ENCODE measurements at places on chromosomes 3 and 15.

- DNase-seq = no peak
Observed at GRCh38 chr3:185717121-185717520, 107.7 kb downstream of the IGF2BP2 start.

DNA sequence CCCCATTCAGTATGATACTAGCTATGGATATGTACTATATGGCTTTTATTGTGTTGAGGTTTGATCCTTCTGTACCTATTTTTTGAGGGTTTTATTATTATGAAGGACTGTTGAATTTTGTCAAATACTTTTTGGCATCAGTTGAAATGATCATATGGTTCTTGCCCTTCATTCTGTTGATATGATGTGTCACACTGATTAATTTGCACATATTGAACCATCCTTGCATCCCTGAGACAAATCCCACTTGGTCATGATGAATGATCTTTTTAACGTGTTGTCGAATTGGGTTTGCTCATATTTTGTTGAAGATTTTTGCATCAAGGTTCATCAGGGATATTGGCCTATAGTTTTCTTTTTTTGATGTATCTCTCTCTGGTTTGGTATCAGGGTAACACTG lies 61.0 kb downstream of the RASA2 start:
- no peak for DNase-seq

DNA sequence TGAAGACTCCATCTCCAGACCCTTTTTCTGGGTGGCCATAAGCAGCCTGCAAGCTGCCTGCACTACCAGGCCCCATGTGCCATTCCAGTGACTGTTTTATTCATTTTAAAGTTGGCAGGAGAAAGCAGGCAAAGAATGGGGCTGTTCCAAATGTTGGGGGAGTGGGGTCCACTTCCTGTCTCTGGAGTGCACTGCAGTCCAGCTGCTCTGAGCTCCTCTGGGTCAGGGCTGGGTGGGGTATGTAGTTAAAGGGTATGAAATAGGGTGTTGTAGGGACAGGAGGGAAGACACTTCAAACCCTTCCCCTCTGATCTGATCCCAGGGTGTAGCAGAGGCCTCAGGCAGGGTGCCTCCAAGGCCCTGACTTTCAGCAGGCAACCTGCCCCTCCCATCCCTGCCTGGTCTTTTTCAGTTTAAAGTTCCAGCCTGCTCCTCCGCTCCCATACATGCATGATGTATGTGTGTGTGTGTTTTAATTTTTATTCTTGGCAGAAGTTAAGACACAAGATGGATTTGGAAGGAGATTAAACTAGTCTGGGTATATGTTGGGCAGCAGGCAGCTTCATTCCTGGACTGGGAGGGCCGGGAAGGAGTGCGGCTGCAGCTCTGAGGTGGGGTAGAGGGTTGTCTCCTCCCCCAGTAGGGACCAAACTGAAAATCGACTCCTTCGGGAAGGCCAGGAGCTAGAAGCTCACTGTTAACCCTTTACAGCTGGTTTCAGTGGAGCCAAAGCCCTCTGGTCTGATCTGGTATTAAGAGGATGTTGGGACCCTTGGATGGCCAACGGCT lies 17.3 kb downstream of the BOC start:
- no peak for DNase-seq

- no peak for DNase-seq
Observed at GRCh38 chr3:126798521-126798920, 94.5 kb downstream of the CHCHD6 start.

- no peak for DNase-seq
Observed at GRCh38 chr3:188241072-188241471, 87.1 kb downstream of the LPP start.

- DNase-seq = no peak
Observed at GRCh38 chr3:39705351-39705900, 104.0 kb upstream of the MYRIP start.

DNA sequence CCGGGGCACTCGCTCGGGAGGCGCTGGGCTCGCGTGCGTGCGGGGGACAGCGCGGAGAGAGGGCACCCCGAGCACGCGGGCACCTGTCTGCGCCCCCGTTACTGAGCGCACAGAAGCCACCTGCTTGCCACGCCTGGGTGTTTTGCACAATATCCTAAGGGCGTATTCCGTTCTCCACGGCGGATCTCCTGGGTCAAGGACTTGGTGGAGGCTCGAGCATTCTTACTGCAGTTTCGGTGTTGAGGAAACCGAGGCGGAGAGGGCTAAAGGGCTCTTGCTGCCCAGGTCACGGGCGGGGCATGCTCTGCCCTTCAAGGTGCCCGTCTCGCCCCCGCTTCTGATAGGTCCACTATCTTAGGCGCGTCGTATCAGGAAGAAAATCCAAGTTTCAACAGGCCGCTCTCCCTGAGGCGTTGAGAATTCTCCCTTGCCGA lies 526 bp downstream of the GPD1L start:
- no peak for DNase-seq

DNA sequence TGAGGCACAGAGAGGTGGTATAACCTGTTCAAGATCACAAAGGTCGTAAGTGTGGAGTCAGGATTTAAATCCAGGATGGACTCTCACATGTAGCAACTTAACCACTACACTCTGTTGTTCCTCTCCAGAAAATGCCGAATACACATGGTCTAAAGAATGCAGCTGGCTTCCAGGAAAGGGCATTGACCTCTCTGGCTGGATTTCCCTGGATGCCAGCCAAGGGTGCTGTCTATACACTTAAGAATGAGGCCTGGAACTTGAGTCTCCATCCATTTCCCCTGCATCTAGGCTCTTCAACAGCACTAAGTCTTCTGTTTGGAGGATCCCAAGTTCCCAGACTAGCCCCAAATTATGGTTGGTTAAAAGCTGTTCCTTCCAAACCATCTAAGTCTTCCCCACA lies 60.5 kb downstream of the CERS3 start:
- DNase-seq = no peak

- no peak for DNase-seq
Observed at GRCh38 chr15:41961595-41962202, 10.7 kb downstream of the EHD4 start.

- no peak for DNase-seq
Observed at GRCh38 chr3:193132241-193132640, 108.8 kb upstream of the PLAAT1 start.

DNA sequence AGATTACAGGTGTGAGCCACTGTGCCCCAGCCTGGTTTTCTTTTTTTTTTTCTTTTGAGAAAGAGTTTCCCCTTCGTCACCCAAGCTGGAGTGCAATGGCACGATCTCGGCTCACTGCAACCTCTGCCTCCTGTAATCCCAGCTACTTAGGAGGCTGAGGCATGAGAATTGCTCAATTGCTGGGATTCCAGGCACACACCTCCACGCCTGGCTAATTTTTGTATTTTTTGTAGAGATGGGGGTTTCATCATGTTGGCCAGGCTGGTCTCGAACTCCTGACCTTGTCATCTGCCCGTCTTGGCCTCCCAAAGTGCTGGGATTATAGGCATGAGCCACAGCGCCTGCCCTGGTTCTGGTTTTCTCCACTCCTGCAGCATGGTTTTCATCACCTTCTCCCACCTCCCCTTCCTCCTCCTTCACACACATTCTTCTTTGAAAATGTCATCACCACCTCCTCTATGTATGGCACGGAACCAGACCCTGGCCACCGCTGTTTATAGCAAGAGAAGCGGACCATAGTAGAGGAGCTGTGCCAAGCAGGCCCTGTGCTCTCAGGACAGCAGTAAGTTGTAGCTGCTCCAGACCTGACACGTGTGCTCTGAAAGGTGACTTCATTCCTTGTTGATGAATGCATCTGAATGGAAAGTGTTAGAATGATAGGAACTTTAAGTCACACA lies 14.6 kb upstream of the AHSG start:
- DNase-seq = no peak

- no peak for DNase-seq
Observed at GRCh38 chr15:71800835-71801745, 9.3 kb upstream of the NR2E3 start.

DNA sequence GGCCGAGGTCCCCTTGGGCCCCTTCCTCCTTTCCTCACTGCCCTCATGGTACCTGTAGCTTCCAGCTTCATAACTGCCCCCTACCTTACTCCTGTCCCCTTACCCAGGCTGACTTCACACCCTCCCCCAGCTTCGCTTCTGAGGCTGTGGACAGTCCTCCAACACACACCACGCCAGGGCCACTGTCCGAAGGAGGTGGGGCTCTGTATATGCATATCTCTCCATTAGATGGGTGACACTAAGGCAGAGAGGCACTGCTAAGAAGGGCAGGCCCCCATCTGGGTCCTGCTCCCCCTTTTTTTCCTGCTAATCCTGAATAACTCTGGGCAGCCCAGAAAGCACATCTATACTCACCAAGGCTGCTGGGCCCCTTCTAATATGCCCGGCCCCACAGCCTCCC lies 1.0 kb upstream of the COL7A1 start:
- no peak for DNase-seq

Data from cerebellar nuclear complex (tissue), 1 donor.